Activated T-helper 17 cell treated with anti-CD3 and anti-CD28 coated beads, Interleukin-2, amount 50 U/mL, for 72 hours (primary cell): ENCODE measurements at places on chromosomes 5 and 9. TPM values are rescaled to one million over a fixed set of nuclear protein-coding genes. Genes with fewer than 3 reads are reported as not detected.
A peak's percentile ranks its signal among the peaks of the same experiment; 100 is the strongest.

GRCh38 chr5:6849316-6850105 is 136.3 kb downstream of the TENT4A start:
- no peaks in the 10 kb centered on the region for H3K4me1 ChIP-seq
- peak; percentile 98 for ATAC-seq
- H3K36me3 ChIP-seq = no peaks in the 10 kb centered on the region
- no peak overlapping the region for H3K27ac ChIP-seq
- H3K27me3 ChIP-seq = no peaks in the 10 kb centered on the region

GRCh38 chr9:109101810-109102209 is 17.9 kb downstream of the TMEM245 start:
- H3K4me1 ChIP-seq = peaks cover 48% of the 10 kb centered on the region
- peak; percentile 92 for ATAC-seq
- H3K4me3 ChIP-seq = peak overlapping the region; percentile 54
- H3K27ac ChIP-seq = peak overlapping the region; percentile 64
- peaks cover 40% of the 10 kb centered on the region for H3K36me3 ChIP-seq
- no peaks in the 10 kb centered on the region for H3K27me3 ChIP-seq

Gene FOXD4L4
- total RNA-seq = 0.24 TPM

DNA sequence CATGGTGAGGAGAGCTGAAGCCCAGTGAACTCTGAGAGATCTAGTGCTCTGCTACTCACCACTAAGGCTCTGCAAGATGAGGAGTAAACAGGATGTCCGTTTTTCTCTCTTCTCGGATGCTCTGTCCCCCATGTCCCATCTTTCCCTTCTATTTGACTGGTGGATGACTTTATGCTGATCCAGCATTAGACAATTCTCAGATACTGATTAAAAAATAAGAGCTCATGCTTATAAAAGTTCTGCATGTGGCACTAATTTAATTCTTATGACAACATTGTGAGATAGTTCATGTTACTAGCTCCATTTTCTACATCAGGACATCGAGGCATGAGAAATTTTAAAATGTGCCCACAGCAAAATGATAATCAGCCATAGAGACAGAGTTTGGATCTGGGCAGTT is 77.0 kb downstream of the HMHB1 start:
- no peak overlapping the region for H3K27ac ChIP-seq
- no peak for ATAC-seq
- H3K36me3 ChIP-seq = no peaks in the 10 kb centered on the region
- H3K4me1 ChIP-seq = no peaks in the 10 kb centered on the region
- no peak overlapping the region for H3K4me3 ChIP-seq

Gene BASP1
- 1.3 TPM for total RNA-seq

- no peak overlapping the region for H3K27ac ChIP-seq
- no peaks in the 10 kb centered on the region for H3K36me3 ChIP-seq
- no peaks in the 10 kb centered on the region for H3K4me1 ChIP-seq
- no peaks in the 10 kb centered on the region for H3K27me3 ChIP-seq
Observed at GRCh38 chr5:83993803-83994202, 273.1 kb upstream of the HAPLN1 start.

DNA sequence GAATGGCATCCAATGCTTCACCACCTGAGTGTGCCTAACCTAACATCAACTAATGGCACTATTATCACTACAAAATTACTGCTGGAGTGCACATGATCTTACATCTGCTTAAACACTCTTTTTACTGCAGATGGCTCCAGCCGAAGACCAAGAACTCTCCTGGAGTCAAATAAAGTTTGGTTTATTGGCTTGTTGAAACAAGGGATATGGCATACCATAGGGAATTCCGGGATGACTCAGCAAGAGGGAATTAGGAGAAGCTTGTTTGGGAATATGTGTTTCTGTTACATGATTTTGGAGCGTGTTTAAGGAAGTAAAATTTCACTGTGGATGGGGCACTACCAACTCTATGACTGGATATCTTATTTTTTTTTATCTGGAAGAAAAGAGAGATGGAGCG is 872.6 kb downstream of the DTWD2 start:
- no peaks in the 10 kb centered on the region for H3K4me1 ChIP-seq
- H3K4me3 ChIP-seq = no peak overlapping the region
- ATAC-seq = no peak
- no peak overlapping the region for H3K27ac ChIP-seq

DNA sequence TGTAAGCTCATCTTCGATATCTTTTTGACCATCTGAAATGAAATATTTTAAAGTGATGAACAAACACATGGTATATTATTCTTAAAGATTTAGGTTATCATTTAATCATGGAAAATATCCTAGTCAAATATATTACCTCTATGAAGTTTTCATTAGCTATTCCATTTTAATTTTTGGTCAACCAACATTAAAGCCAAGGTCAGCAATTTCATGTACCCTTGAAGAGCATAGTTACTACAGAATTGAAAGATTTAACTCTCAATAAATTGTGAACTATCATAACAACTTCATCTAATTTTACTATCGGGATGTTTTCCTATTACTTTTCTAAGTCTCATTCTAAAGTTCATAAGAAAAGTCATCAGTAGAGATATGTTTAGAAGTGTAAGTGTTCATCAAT is 492.6 kb downstream of the CTNND2 start:
- H3K27me3 ChIP-seq = peaks cover 5% of the 10 kb centered on the region
- H3K4me3 ChIP-seq = no peak overlapping the region
- H3K36me3 ChIP-seq = no peaks in the 10 kb centered on the region
- no peak overlapping the region for H3K27ac ChIP-seq
- H3K4me1 ChIP-seq = no peaks in the 10 kb centered on the region
- ATAC-seq = no peak

DNA sequence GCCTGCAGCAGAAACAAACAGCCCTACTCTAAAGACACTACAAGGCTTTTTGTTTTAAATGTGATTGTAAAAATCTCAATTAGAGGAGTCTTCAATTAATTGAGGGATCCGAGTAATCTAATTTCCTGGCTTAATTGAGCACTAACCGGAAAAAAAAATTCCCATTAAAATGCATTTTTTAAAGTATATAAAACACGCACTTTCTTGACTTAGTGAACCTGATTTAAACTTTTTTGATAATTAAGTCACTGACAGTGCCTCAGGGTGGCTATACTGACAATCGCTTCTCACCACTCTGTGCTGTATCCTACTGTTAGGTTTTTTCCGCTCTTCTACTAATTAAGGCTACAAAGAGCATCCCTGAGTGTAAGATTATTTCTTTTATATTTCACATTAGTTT is 44.4 kb downstream of the DIRAS2 start:
- no peak overlapping the region for H3K27ac ChIP-seq
- no peaks in the 10 kb centered on the region for H3K4me1 ChIP-seq
- H3K27me3 ChIP-seq = peaks cover 23% of the 10 kb centered on the region
- no peak overlapping the region for H3K4me3 ChIP-seq

GRCh38 chr9:91886414-91887076 is 63.5 kb downstream of the ROR2 start:
- H3K4me3 ChIP-seq = no peak overlapping the region
- no peak for ATAC-seq
- H3K36me3 ChIP-seq = no peaks in the 10 kb centered on the region
- no peaks in the 10 kb centered on the region for H3K4me1 ChIP-seq

DNA sequence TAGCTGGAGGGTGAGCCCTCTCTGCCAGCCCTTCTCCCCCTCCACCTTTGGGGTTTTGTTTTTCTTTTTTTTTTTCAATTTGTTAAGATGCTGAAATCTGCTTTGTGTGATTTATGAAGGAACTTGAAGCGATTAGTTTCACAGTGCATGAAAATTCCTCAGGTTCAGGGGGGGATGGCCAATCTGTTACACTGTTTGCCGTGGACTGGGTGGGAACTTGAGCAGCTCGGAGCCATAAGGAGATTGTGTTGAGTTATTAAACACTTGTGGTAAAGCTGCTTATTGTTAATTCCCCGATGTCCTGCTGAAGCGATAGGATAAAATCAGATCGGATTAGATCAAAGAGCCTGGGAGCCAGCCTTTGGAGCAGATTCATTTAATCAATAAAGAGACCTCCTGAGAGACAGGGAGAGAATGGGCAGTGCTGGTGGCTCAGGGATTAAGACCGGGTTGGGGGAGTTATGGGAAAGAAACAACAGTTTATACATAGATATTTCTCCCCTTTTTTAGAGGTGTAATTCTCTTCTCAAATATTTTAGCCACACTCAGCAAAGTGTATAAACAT is 105.8 kb upstream of the SPATA31D4 start:
- no peaks in the 10 kb centered on the region for H3K36me3 ChIP-seq
- H3K4me1 ChIP-seq = peaks cover 5% of the 10 kb centered on the region
- no peak overlapping the region for H3K4me3 ChIP-seq

DNA sequence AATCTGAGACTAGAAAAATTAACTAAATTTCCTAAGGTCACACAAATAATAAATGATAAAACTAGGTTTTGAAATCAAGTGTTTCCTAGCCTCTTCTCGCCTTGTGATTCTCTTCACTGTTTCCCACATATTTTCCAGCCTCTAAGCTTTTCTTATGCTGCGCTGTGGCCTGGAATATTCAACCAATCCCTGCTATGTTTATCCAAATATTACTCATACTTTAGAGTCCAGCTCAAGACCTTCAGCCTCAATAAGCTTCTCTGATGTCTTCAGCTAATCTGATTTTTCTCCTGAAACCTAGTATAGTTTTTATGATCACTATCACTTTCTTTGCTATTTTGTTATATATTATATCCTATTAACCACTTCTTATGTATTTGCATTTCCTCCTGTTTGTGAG is 303.1 kb upstream of the CDH6 start:
- H3K4me1 ChIP-seq = no peaks in the 10 kb centered on the region
- no peaks in the 10 kb centered on the region for H3K36me3 ChIP-seq
- no peak for ATAC-seq
- H3K27ac ChIP-seq = no peak overlapping the region
- H3K4me3 ChIP-seq = no peak overlapping the region

Gene RICTOR
- 35.1 TPM for total RNA-seq

- no peaks in the 10 kb centered on the region for H3K27me3 ChIP-seq
- no peak overlapping the region for H3K4me3 ChIP-seq
- no peak overlapping the region for H3K27ac ChIP-seq
- H3K36me3 ChIP-seq = no peaks in the 10 kb centered on the region
Observed at GRCh38 chr9:32351845-32352244, 32.6 kb upstream of the ACO1 start.

Gene CLIC3
- not detected for total RNA-seq

GRCh38 chr5:57004800-57005199 is 52.9 kb upstream of the MIER3 start:
- H3K4me3 ChIP-seq = no peak overlapping the region
- no peak for ATAC-seq
- H3K4me1 ChIP-seq = no peaks in the 10 kb centered on the region
- H3K36me3 ChIP-seq = no peaks in the 10 kb centered on the region
- no peak overlapping the region for H3K27ac ChIP-seq

DNA sequence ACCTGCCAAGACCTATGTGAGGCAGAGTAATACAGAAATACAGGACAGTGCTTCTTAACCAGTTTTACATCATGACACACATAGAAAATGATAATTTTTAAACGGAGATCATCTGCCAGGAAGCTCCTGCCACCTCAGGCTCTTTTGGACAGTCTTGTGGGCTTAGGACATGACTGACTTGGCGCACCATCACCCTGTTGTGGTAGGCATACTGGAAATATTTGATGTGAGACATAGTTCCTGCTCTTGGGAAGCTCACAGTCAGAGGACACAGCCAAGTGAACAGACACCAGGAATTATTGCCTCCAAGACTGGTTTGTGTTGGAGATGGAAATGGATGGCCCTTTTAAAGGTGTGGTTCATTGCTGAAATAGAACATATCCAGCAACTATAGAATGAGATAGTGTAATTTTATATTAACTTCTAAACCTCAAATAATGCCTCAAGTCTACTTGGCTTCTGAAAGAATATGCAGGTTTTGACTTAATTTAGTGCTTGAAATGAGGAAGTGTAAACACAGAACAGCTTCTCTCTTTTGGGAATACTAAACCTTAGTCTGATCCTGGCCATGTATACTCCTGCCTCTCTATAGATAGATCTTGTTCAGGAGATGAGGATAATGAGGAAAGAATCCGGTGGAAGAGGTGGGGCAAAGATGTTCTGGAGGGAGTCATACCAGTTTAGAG is 19.7 kb downstream of the CPEB4 start:
- peak overlapping the region; percentile 21 for H3K27ac ChIP-seq
- no peaks in the 10 kb centered on the region for H3K27me3 ChIP-seq
- no peak for ATAC-seq
- no peak overlapping the region for H3K4me3 ChIP-seq
- peaks cover 25% of the 10 kb centered on the region for H3K36me3 ChIP-seq

GRCh38 chr9:84761137-84761808 is 91.7 kb downstream of the NTRK2 start:
- H3K36me3 ChIP-seq = peaks cover 5% of the 10 kb centered on the region
- no peaks in the 10 kb centered on the region for H3K27me3 ChIP-seq
- H3K4me3 ChIP-seq = peak overlapping the region; percentile 55

- H3K27ac ChIP-seq = no peak overlapping the region
- H3K4me3 ChIP-seq = no peak overlapping the region
- ATAC-seq = no peak
- H3K27me3 ChIP-seq = no peaks in the 10 kb centered on the region
- H3K4me1 ChIP-seq = no peaks in the 10 kb centered on the region
Observed at GRCh38 chr5:8912106-8912505, 633.8 kb downstream of the SEMA5A start.

DNA sequence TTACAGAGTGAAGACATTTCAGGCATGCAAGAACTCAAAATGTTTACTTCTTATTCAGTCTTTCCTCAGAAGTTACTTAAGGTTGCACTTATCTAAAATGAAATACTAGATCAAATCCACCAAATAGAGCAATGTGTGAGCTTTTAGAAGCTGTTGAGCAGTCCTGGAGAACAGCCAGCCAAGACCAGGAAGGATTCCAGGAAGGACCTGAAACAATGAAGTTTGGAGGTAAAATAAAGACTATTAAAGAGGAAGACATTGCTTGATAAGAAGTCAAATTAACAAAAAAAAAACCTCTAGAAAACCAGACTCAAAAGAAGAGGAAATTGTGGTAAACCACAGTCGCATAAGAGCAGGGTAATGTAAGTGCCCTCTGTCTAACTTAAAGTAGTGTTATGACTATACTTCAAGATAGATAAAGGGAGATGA is 156.2 kb upstream of the S1PR3 start:
- H3K4me3 ChIP-seq = no peak overlapping the region
- H3K36me3 ChIP-seq = no peaks in the 10 kb centered on the region
- peak overlapping the region; percentile 21 for H3K27ac ChIP-seq
- peak; percentile 88 for ATAC-seq
- H3K4me1 ChIP-seq = peaks cover 8% of the 10 kb centered on the region

DNA sequence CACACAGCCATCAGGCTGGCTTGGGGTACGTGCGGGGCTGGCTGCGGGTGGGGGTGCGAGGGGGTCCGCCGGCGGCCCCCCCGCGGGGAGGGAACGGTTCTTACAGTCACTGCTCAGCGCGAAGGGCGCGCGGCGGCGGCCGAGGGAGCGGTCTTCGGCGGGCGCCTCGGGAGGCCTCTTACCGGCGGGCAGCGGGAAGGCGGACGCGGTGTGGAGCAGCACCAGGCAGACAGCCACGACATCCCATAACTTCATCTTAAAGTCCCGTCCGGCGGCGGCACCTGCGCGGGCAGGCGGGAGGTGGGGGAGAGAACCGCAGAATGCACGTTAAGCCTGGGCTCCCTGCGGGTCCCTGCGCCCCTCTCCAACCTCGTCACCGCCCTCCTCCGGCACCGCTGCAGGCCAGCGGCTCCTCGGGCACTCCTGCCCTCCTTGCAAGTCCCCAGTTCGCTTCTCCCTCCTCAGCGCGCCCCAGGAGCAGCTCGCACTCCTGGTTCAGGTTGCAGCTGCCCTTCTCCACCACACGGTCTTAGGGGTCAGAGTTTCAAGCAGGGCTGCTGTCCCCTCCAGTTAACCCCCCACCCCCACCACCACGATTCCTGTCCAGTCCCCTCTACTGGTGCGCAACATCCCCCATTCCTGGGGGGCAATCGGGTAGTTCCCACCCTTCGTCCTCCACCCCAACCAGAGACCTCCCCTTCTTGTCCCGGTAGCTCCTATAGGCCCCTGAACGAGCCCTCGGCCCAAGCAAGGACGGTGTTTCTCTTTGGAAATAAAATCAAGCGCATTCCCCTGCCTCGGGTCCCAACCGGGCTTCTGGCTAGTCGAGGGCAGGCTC is 5.1 kb downstream of the GDNF start:
- no peaks in the 10 kb centered on the region for H3K36me3 ChIP-seq
- H3K27me3 ChIP-seq = peaks cover 71% of the 10 kb centered on the region
- peaks cover 5% of the 10 kb centered on the region for H3K4me1 ChIP-seq
- no peak overlapping the region for H3K4me3 ChIP-seq
- no peak for ATAC-seq
